ENCODE measurements at places on chromosomes 16 and 17.

- no peak for DNase-seq
Observed at GRCh38 chr16:4392382-4393239, 21.0 kb downstream of the VASN start.

DNA sequence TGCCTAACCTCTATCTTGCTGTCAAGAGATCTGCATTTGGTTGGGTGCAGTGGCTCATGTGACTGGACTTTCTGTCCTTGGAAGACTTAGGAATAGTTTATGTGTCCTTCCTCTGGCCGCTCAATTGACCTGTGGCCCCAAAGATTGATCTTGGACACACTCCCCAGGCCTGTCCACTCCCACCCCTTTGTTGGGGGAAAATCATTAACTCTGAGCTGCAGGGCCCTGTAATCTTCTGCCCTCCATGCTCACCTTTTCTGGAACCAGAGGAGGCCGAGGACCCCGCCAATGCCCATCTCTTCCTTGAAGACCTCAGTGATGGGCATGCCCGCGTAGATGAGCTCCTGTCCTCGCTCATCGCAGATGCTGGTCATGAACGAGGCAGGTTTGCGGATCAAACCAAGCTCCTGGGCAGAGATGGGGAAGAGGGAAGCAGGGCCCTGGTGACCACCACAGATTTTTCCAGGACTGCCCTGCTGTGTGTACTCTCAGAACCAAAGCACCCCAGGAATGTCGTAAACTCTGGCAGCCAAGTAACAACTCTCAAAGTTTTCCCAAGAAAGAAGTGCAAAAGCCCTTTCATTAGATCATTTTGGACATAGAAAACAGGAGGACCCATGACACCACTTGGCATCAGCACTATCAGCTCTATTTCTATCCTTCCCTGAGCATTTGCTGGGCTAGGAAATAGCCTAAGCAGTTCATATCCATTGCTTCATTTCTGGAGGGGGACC, 8.5 kb upstream of the KLHL11 start:
- DNase-seq: no peak

DNA sequence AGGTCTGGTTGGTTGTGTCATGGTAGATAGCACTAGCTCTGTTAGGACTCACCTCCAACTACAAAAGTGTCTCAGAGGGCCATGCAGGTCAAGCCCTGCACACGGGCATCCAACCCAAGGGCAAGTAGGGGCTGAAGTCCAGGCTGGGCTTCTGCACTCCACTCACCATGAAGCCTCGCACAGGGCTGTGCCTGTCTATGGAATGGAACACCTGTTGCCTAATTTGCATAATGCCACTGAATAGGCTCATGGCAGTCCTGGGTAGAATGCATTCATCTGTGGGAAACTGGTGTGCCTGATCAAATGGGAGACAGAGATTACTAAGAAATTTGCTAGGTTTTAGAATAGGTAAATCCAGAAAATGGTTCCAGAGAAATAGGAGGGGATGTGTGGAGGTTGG, 8.0 kb upstream of the AKAP1 start:
- no peak for DNase-seq

- no peak for DNase-seq
Observed at GRCh38 chr16:86459266-86459665, 51.1 kb upstream of the FOXF1 start.

DNA sequence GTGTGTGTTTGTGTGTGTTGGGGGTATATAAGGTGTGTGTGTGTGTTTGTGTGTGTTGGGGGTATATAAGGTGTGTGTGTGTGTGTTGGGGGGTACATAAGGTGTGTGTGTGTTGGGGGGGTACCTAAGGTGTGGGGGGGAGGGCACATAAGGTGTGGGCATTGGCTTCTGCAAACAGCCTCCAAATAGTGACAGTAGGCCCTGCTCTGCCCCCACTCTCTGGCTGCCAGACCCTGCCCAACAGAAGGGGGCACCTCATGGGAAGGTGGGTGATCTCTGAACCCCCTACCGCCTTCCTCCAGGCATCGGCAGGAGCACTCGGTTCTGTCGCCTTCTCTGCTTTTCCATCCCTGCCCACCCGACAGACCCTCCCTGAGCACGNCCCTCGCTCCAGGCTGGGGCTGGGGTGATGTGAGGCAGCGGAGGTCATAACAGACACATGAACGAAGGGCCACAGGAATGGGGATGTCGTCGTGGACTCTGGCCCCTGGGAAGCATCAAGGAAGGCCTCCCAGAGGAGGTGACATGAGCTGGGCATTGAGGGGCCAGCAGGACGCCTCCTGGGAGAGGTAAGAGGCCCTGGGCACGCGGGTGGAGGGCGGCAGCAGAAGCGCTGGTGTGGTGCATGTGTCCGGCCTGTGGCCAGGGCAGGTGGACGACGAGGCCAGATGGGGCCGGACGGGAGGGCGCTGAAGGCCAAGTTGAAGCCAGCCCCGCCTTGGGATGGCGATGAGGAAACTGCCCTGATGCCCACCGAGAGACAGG, 136.6 kb upstream of the RPH3AL start:
- DNase-seq: peak; percentile 27

All from activated CD4-positive, alpha-beta T cell treated with anti-CD3 and anti-CD28 coated beads, Interleukin-2, Interleukin-4, amounts not matched to agents 100 ng/mL and 50 ng/mL, durations not matched to agents 16 hours and 8 hours (primary cell).